AG04449 (cell line): ENCODE measurements at places on chromosomes 13 and 19.

DNA sequence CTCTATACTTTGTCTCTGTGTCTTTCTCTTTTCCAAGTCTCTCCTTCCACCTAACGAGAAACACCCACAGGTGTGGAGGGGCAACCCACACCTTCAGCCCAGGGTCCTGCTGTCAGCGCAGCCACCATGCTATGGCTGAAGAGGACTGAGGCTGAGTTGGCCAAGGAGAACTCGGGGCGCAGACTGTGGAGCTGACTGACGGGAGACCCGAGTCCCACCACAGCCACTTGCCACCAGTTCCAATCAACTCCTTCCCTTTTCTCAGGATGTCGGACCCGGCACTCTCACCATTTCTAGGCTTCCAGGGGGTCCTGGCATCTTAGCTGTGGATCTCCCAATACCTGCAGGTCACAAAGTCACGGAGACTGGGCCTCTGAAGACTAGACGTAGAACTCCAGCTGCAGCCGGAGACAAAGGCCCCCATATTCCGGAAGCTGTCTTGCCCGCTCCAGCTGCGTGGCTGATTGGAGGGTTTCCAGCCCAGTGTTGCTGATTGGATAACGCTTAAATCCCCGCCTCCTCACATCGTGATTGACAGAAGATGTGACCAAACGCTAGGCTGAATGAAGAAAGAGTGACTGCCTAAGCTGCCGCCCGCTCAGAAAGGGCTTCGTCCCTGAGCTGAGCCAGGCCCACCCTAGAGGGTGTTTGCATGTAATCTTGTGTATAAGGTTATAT, 63.6 kb downstream of the ZNF429 start:
- DNase-seq = no peak

DNA sequence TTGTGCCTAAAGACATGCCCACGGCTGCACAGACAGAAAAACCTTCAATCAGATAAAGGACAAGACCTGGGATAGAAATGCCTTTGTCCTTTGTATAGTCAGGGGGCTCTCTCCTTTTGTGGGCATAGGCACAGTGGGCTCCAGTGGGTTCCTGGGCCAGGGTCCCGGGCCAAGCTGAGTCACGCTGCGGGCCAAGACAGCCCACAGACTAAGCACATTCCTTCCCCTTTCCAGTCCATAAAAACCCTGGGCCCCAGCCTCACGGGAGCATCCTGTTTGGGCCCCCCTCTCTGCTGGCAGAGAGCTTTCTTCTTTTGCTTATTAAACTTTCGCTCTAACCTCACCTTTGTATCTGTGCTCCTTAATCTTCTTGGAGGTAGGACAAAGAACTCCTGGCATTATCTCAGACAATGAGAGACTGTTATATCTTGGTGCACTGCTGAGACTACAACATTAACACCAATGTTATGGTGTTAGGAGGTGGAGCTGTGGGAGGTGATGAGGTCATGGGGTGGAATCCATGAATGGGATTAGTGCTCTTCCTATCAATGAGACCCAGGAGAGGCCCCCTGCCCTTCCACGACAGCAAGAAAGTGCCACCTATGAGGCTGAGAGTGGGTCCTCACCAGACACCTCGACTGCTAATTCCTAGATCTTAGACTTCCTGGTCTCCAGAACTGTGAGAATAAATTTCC, 20.8 kb upstream of the FBXL3 start:
- no peak for DNase-seq

- peak; percentile 65 for DNase-seq
Measured at GRCh38 chr19:8423817-8424223, 10.7 kb downstream of the MARCHF2 start.

GRCh38 chr13:99224021-99224420, 23.4 kb downstream of the UBAC2 start:
- DNase-seq = no peak
